ENCODE measurements at places on chromosomes 3 and 15. TPM values are rescaled to one million over a fixed set of nuclear protein-coding genes. Genes with fewer than 3 reads are reported as not detected.

DNA sequence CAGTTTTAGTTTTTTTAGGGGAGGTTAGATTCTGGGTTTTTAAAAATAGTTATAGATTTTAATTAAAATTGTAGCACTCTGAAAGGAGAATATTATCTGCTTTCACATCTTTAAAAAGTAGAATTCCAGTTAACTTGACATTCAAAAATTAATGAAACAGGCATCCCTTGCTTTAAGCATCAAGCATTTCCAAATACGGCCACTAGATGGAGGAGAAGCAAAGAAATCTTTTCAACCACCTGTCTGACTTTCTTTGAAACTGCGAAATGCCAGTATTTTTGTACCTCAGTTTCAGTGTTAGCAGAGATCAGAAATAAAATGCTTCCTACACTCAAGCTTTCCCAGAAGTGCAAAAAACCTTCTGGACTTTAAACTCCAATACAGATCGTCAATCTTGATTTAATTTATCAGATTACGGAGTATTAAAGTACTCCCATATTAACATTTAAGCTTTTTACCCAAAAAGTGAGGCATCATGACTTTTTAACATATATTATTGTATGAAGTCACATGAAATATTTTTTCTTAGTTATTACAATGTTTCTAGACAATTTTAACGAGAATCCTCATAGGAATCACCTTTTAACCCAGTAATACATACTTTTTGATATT is 153.3 kb downstream of the P3H2 start:
- no peaks in the 10 kb centered on the region for H3K27me3 ChIP-seq
- H3K36me3 ChIP-seq, result peaks cover 19% of the 10 kb centered on the region
- H3K27ac ChIP-seq, result no peak overlapping the region
- no peak overlapping the region for H3K4me3 ChIP-seq
- no peak for DNase-seq

GRCh38 chr3:11238060-11238459 is 34.1 kb upstream of the ATG7 start:
- peak overlapping the region; percentile 22 for H3K4me3 ChIP-seq
- DNase-seq, result no peak
- peaks cover 9% of the 10 kb centered on the region for H3K36me3 ChIP-seq
- peaks cover 42% of the 10 kb centered on the region for H3K4me1 ChIP-seq
- no peaks in the 10 kb centered on the region for H3K27me3 ChIP-seq
- H3K27ac ChIP-seq, result peak overlapping the region; percentile 96

- H3K27ac ChIP-seq, result no peak overlapping the region
- no peaks in the 10 kb centered on the region for H3K4me1 ChIP-seq
- no peak overlapping the region for H3K4me3 ChIP-seq
- no peaks in the 10 kb centered on the region for H3K27me3 ChIP-seq
These were observed 521.6 kb downstream of the EPHA3 start for GRCh38 chr3:89628856-89629670.

- peak overlapping the region; percentile 95 for H3K27ac ChIP-seq
- H3K36me3 ChIP-seq, result no peaks in the 10 kb centered on the region
- peak; percentile 96 for DNase-seq
- peaks cover 22% of the 10 kb centered on the region for H3K4me1 ChIP-seq
These were observed 14.4 kb upstream of the TKT start for GRCh38 chr3:53269888-53270880.

DNA sequence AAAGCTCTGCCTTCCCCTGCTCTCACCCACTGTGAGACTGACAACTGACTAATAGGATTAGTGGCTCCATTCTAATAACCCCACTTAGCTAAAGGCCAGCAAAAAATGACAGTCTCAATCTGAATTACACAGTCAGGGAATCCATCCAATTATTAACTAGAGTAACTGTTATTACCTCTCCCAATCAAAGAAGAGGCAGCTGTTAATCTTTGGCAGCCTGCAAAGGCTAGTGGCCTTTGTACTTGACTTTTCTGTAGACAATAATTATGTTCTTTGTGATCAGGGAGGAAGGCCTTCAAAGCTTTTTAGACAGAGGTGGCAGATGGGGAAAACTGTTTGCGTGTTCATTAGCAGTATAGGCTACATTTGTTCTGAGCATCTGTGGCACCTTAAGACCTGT is 177.7 kb downstream of the ISL2 start:
- no peak overlapping the region for H3K4me3 ChIP-seq
- DNase-seq, result no peak
- H3K4me1 ChIP-seq, result peaks cover 6% of the 10 kb centered on the region
- no peaks in the 10 kb centered on the region for H3K27me3 ChIP-seq

DNA sequence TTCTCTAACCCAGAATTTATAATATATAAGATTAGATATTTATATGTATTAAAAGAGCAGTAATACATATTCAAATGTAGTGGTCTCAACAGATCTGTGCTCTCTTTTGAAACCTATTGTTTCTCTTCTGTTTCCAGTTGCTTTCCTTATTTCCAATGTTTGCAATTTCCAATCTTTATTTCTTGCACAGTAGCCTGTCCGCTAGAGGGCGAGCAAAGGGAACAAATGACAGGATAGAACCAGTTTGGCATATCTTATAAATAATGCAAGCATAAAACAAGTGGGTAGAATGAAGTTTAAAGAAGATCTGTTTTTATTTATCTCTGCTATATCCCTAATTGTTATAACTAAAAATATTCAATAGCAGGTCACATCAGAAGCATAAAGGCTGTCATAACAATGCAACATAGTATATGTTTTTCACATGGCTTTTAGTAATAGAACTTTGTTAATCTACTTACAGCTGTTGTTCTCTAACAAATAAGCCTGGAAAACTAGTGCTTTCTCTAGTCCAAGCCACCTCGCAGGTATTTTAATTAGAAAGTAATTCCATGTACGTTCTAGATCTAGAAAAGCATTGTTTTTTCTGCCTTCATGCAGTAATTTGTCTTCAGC is 15.1 kb upstream of the TCAIM start:
- no peaks in the 10 kb centered on the region for H3K4me1 ChIP-seq
- no peak overlapping the region for H3K4me3 ChIP-seq
- peaks cover 2% of the 10 kb centered on the region for H3K36me3 ChIP-seq
- H3K27me3 ChIP-seq, result peaks cover 16% of the 10 kb centered on the region

- peaks cover 1% of the 10 kb centered on the region for H3K36me3 ChIP-seq
- no peak for DNase-seq
- peaks cover 19% of the 10 kb centered on the region for H3K27me3 ChIP-seq
These were observed 97.5 kb downstream of the CHDH start for GRCh38 chr3:53748512-53749271.

DNA sequence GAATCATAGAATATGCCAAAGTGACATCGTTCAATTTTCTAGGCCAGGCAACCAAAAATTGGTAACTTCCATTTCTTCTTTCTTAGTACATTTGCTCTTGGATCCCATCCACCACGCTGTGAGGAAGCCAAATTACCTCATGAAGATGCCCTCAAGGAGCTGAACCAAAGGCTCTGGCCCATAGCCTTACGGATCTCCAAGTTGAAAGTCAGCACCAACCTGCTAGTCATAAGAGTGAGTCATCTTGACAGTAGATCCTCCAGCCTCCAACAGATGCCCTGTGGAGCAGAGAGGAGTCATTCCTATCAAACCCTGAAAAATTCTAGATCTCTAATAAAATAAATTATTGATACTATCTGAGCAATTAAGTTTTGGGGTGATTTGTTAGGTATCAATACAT is 322.5 kb upstream of the COL8A1 start:
- H3K4me1 ChIP-seq, result peaks cover 82% of the 10 kb centered on the region
- DNase-seq, result no peak
- H3K4me3 ChIP-seq, result no peak overlapping the region
- no peaks in the 10 kb centered on the region for H3K27me3 ChIP-seq
- no peak overlapping the region for H3K27ac ChIP-seq

- H3K27ac ChIP-seq, result peak overlapping the region; percentile 18
- no peaks in the 10 kb centered on the region for H3K36me3 ChIP-seq
- H3K4me1 ChIP-seq, result peaks cover 23% of the 10 kb centered on the region
These were observed 7.5 kb upstream of the PLA2G4D start for GRCh38 chr15:42101861-42102260.

- no peak overlapping the region for H3K4me3 ChIP-seq
- no peak for DNase-seq
- H3K27ac ChIP-seq, result no peak overlapping the region
- no peaks in the 10 kb centered on the region for H3K27me3 ChIP-seq
- H3K36me3 ChIP-seq, result peaks cover 2% of the 10 kb centered on the region
- peaks cover 21% of the 10 kb centered on the region for H3K4me1 ChIP-seq
These were observed 275.9 kb downstream of the UBE2E2 start for GRCh38 chr3:23479026-23479425.

DNA sequence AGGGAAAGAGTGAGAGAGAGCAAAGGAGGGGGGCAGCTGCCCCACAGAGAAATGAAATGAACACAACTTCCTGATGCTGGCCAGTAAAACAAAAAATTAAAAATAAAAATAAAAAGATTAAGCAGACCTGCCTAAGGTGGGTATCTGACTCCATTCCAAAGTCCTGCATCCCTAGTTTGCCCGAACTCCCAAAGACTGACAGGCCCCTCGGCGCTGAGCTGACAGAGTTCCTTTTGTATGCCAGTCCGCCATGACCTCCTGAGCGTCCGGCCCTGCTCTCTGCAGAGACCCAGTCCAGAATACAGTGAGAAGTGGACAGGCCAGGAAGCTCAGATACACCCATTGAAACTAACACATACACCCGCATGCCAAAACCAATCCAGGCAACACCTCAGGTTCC is 54.9 kb downstream of the CHDH start:
- H3K4me3 ChIP-seq, result no peak overlapping the region
- H3K27me3 ChIP-seq, result peaks cover 39% of the 10 kb centered on the region
- H3K36me3 ChIP-seq, result no peaks in the 10 kb centered on the region
- H3K27ac ChIP-seq, result no peak overlapping the region

The RAD18 gene
- 22.2 TPM for total RNA-seq

The ECT2 gene
- 18.9 TPM for total RNA-seq

The RBP2 gene
- total RNA-seq, result not detected

The COLQ gene
- 5.6 TPM for total RNA-seq

The SUSD5 gene
- total RNA-seq, result 38.5 TPM

The KY gene
- 0.18 TPM for total RNA-seq

Data from chondrocyte (in vitro differentiated cells).